ENCODE measurements at places on chromosomes 3 and 15.

DNA sequence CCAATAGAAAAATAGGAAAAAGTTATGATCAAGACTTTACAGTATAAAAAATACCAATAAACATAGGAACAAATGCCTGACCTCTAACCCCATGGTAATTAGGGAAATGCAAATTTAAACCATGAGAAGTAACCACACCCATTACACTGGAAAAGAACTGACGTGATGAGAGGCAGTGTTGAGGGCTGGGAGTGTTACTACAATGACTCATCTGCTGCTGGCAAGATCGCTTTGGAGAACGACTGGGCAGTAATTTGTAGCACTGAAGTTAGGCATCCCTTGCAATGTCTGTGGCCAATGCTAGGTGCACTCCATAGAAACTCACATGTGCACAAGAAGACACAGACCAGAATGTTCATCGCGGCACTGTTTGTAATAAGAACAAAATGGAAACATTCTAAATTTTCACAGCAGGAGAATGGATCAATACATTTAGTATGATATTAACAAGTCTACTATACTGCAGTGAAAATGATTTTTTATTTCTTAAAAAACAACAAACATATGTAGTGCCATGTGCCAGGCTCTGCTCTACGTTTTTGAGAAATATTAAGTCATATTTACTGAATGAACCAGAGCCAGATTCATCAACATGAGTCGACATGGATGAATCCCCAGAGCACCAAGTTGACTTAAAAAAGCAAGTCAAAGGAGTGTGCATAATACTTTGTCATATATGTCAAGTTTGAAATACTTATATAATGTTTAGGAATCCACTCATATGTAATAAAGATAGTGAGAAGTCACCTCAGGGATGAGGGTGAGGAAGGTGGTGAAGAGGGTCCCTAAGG is 37.6 kb upstream of the EPHB3 start:
- no peak for DNase-seq

- DNase-seq = no peak
These were observed 372.6 kb downstream of the VPS13C start for GRCh38 chr15:61687651-61688050.

DNA sequence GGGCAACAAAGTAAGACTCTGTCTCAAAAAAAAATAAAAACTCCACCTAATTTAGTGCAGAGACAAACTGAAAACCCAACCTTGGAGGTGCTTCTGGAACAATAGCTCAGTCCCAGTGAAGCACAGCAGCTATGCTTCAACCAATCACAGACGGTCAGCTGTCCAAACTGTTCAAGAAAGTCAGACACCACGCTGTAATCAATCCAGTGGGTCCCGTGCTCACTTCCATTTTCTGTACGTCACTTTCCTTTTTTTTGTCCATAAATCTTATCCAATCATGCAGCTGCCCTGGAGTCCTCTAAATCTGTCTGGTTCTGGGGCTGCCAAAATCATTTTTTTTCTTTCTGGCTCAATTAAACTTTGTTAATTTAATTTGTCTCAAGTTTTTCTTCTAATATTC is 93.6 kb upstream of the FAM174B start:
- DNase-seq = no peak

- DNase-seq = no peak
These were observed 77.6 kb downstream of the FHIT start for GRCh38 chr3:61173676-61174075.

Data from CD8-positive, alpha-beta memory T cell (primary cell).